ENCODE measurements at places on chromosomes 13 and 19.

DNA sequence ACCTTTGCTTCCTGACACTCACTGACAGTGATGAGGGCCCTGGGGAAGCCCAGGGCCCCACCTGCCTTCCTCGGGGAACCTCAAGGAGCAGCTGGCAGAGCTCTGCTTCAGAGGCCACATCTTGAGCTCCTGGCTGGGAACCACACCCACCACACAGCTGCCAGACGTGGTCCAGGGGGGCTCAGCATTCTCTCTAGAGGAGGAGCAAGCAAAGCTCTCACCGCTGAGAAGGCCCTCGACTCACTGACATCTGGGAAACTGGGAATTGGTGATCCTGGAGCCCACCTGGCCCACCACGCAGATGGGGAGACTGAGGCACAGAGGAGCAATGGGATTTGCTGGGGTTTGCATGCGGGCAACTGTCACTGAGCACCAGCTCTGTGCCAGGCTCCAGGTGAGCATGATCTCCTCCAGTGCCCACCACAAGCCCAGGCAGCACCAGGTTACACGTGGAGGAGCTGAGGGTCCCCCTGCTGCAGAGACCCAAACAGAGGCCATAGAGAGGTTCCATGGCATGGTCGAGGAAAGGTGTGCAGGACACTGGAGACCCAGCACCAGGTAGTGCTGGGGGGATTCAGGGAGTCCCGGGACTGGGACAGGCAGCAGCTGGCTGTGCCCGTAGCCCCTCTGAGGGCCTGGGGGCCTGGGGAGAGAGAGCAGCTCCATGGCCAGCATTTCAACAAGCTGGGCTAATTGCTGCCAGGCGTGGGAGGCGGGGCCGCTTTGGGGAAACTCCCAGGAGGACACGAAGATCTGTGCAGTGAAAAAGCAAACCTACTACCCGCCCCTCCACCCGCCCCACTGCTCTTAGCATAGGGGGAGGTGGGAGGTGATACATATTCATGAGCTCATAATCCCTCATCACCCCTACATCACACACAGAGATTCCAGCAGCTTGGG lies 33.4 kb downstream of the PEPD start:
- DNase-seq, result no peak

- DNase-seq, result no peak
Observed at GRCh38 chr13:40597735-40598365, 68.6 kb downstream of the FOXO1 start.

- DNase-seq, result no peak
Observed at GRCh38 chr13:63305641-63306133, 1890.0 kb upstream of the PCDH20 start.

- DNase-seq, result no peak
Observed at GRCh38 chr13:58181111-58181510, 549.6 kb downstream of the PCDH17 start.

GRCh38 chr13:28586439-28587173 lies 72.3 kb upstream of the POMP start:
- DNase-seq, result no peak

- peak; percentile 23 for DNase-seq
Observed at GRCh38 chr19:47228168-47228936, 2.6 kb downstream of the BBC3 start.

GRCh38 chr19:7914598-7915045 lies at the start of gene TGFBR3L:
TGFBR3L (plus strand) TSS chr19:7914830.
- DNase-seq, result no peak

GRCh38 chr13:84279166-84279565 lies 396.9 kb upstream of the SLITRK1 start:
- DNase-seq, result no peak

GRCh38 chr19:10550336-10550735 lies 6.6 kb downstream of the ATG4D start:
- DNase-seq, result no peak

DNA sequence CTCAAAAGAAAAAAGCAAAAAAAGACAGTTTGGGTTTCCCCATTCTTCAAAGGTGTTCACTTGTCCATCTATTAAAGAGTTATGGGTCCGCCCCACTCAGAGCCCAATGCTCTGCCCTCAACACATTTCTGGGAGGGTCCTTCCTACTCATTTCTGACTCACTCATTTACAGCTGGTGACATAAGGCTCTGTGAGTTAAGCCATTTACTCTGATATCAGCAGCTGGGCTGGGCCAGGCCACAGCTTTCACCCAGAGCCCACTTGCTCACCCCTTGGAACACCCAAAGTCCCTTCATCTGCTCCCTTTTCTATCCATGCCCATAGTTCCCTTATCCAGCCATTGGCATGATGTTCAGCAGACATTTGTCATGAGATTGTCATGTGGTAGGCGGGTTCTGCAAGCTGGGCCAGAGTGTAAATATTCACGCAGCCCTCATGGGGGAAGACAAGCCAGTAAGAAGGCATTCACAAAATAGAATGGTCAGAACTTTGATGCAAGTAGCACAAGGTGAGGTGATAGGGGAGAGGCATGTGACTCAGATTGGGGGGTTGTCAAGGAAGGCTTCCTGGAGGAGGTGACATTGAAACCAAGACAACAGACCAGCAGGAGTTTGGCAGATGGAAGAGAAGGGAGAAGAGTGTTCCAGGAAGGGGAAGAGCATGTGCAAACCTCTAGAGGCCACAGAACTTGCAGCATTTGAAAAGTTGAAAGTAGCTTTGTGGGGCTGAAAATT lies 5.9 kb downstream of the MAST1 start:
- no peak for DNase-seq
